ENCODE measurements at places on chromosomes 2 and 18.

- no peak for DNase-seq
Measured at GRCh38 chr2:127283275-127283674, 10.7 kb downstream of the ERCC3 start.

GRCh38 chr2:236117861-236118269, 50.3 kb downstream of the GBX2 start:
- DNase-seq = no peak

DNA sequence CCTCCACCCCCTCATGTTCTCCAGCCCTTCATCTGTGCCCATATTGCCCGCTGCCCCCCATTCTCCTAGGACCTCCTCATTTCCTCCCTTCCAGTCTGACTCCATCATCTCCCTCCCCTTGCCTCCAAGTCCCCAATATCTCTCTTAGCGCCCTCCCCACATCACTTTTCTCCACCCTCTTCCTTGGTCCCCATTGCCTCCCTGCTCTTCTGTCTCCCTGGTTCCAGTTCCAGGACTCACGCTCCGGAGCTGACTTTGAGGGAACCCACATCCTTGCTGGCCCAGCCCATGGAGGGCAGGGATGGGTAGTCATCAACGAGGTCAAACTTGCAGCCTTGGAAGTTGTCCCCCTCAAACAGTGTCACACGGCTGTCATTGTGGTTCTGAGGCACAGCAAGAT, 2.6 kb downstream of the CRYBA2 start:
- no peak for DNase-seq

GRCh38 chr2:72118386-72118785, 29.3 kb downstream of the CYP26B1 start:
- no peak for DNase-seq

DNA sequence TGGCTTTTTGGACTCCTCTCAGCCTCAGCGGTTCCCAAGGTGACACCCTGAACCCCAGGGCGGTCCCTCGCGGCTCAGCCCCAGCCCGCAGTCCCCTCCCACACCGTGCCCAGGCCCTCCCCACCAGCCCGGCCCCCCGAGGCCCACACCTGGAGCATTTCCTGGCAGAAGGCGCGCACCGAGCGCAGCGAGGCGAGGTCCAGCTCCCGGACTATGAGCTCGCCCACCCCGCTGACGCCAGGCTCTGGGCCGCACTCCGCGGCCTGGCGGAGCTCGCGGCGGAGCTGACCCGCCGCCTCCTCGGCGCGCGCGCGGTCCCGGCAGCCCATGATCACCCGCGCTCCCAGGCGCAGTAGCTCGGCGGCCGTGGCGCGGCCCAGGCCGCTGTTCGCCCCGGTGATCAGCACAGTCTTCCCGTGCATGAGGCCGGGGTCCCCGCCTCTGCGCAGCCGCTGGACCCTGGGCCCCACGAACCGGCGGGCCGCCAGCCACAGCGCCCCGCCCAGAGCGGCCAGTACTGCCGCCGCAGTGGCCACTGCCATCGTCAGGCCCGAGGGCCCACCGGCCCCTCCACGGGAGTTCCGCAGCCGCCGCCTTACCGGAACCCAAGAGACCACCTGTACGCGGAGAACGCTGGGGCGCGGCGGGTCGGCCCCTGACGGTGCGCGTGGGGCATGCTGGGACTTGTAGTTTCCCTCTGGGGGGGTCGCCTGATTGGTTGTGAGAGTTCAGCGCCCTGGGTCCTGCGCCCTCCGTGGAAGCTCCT, at the start of gene RDH14:
Gene RDH14, minus strand, starts transcription at position 623 of the 766 bp plus-strand sequence. Its CDS starts 81 bp downstream, at position 542.
- DNase-seq = peak; percentile 88

- no peak for DNase-seq
Measured at GRCh38 chr18:6249170-6249569, 165.5 kb downstream of the L3MBTL4 start.

GRCh38 chr2:178767094-178768060, 39.8 kb downstream of the TTN start:
- DNase-seq = no peak

- DNase-seq = no peak
Measured at GRCh38 chr18:34647251-34647650, 62.8 kb upstream of the DTNA start.

DNA sequence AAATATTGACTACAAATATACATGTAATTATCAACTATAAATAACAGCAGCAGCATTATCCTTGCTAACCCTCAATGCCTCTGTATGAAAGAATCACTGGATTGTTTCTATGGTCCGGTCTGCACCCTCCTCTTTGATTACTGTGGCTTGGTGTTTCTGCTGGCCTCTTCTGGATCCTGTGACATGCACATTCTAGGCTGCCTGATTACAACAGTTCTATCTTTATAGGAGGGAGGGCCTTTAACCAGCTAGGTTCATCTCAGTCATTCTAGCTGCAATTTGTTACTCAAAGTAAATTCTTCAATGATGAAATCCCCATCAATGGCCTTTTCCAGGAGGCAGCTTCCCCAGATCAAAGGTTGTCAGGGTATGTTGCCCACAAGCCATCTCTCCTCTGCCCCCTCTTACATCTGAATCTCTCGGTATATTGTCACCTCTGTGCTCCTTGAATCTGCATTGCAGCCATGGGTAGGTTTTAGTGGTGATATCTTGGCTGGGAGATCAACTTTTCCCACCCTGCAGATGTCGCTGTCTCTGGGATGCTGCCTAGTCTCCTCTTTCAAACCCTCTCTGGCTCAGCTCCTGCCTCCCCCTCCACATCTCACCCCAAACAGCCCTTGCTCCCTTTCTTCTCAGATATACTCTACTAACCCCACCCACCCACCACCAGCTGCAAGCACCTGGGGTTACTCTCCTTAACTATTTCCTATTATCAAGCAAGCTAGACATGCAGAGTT, 106.2 kb upstream of the BZW1 start:
- peak; percentile 33 for DNase-seq

DNA sequence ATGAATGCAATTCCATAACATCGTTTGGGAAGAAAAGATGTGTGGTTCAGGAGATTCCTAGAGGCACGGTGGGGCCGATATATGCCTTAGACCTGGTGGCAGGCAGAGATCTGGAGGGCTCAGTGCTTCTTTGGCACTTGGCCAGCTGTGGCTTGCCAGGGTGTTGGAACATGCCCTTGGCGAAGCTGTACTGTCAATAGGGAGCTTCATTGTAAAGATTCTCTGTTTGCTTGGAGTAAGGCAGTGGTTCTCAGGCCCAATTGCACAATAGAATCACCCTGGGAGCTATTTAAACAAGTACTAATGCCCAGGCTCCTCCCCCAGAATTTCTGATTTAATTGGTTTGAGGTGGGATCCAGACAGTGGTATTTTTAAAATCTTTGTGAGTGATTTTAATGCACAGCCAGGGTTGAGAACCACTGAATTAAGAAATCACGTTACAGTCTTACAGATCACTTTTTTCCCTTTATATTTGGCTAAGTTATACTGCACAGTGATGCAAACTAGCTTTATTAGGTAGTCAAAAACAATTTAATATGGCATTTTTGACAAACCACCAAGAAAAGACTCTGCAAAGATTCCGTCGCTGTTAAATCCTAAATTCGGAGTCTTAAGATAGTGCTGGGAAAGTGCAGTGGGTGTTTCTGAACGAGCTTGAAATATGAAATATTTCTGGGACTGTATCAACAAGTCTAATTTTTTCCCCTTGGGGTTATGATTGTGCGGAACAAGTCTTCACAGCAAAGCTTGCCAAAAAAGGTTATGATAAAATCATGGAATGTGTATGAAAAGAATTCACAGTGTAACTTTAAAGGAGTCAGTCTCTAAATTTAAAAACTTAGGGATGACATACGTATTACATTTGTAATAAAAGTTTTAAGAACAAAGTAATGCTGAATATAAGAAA, 78.0 kb downstream of the CRIM1 start:
- DNase-seq = peak; percentile 81
